ENCODE measurements at places on chromosomes 6 and 20. TPM values are rescaled to one million over a fixed set of nuclear protein-coding genes. Genes with fewer than 3 reads are reported as not detected.

DUSP22 gene
- total RNA-seq, result 33.2 TPM

- no peaks in the 10 kb centered on the region for H3K4me1 ChIP-seq
- H3K36me3 ChIP-seq, result no peaks in the 10 kb centered on the region
- no peak overlapping the region for H3K27ac ChIP-seq
- H3K4me3 ChIP-seq, result no peak overlapping the region
These were observed 392.7 kb upstream of the MAN1A1 start for GRCh38 chr6:119742188-119742803.

PSMB8 gene
- total RNA-seq, result 238 TPM

EEF1A2 gene
- total RNA-seq, result 0.69 TPM

DNA sequence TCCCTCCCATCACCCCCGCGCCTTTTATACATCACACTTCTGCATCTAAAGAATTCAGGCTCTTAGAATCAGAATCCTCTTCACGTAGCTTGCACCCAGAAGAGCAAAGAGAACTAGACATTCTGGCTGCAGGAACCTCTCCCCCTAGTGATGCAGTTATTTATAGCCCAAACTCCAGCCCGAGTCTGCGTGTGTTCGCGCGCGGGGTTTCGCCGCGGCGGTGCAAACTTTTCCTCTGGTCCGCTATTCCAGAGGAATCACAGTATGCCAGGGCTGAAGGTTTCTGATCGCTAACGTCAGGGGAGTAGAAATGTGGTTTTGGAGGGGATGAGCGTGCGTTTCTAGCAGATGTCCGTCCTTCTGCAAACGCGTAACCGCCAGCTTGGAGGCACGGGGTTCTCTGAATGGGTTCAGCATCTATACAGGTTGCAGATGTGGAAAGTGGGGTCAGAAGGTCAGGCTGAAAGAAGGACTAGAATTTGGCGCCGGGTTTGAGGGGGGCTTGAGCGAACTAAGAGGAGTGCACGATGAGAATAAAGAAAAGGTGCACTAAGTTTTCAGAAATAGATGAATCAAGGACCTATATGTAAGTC lies 1.8 kb downstream of the EPHA7 start:
- peaks cover 12% of the 10 kb centered on the region for H3K4me1 ChIP-seq
- H3K4me3 ChIP-seq, result peak overlapping the region; percentile 19
- peak; percentile 3 for DNase-seq
- peaks cover 41% of the 10 kb centered on the region for H3K27me3 ChIP-seq
- no peak overlapping the region for H3K27ac ChIP-seq
- no peaks in the 10 kb centered on the region for H3K36me3 ChIP-seq
